ENCODE measurements at places on chromosomes 1 and 21.

- DNase-seq: peak; percentile 80
Measured at GRCh38 chr1:61741711-61742619, at the start of gene PATJ. PATJ (plus strand) TSS chr1:61742480; CDS start chr1:61762893, 20,413 bp downstream.

DNA sequence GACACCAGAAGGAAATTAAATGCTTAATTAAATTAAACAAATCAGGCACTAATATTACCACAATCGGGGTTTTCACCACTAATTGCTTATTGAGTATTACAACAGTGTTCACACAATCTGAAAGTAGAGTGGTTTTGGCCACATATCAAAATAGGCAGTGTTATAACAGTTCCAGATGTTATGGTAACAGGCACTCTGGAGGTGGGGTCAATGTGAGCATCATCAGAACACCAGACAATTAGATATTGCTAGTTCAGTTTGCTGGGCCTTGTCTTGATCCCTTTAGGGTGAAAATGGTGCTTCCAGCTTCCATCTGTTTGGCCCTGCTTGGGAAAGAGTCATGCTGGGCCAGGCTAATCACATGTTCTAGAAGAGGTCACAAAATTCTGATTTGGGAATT, 14.5 kb upstream of the DDAH1 start:
- no peak for DNase-seq

GRCh38 chr21:42232176-42232825, 13.4 kb downstream of the ABCG1 start:
- DNase-seq: no peak

- no peak for DNase-seq
Measured at GRCh38 chr1:149995927-149996326, 14.6 kb downstream of the OTUD7B start.

GRCh38 chr1:78730054-78730453, 80.4 kb downstream of the IFI44 start:
- DNase-seq: no peak

Data from progenitor cell of endocrine pancreas (in vitro differentiated cells).